ENCODE measurements at places on chromosomes 11 and 22.

DNA sequence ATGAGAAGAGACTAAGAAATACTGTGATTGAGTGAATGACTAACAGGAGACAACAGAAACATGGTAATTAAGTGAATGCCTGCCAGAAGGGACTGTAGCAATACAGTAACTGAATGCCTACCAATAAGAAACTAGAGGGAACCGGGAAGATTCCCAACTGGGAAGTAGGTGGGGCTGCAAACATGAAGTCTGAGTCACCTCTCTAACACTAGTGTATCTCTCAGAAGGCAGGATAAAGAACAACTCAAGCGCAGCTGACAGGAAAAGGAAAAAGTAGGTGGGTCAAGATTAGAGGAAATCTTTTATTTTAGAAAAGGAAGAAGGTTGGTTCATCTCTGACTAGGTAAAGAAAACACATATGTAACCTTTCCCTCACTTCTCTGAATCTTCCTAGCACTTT lies 14.0 kb downstream of the C11orf42 start:
- DNase-seq = no peak

DNA sequence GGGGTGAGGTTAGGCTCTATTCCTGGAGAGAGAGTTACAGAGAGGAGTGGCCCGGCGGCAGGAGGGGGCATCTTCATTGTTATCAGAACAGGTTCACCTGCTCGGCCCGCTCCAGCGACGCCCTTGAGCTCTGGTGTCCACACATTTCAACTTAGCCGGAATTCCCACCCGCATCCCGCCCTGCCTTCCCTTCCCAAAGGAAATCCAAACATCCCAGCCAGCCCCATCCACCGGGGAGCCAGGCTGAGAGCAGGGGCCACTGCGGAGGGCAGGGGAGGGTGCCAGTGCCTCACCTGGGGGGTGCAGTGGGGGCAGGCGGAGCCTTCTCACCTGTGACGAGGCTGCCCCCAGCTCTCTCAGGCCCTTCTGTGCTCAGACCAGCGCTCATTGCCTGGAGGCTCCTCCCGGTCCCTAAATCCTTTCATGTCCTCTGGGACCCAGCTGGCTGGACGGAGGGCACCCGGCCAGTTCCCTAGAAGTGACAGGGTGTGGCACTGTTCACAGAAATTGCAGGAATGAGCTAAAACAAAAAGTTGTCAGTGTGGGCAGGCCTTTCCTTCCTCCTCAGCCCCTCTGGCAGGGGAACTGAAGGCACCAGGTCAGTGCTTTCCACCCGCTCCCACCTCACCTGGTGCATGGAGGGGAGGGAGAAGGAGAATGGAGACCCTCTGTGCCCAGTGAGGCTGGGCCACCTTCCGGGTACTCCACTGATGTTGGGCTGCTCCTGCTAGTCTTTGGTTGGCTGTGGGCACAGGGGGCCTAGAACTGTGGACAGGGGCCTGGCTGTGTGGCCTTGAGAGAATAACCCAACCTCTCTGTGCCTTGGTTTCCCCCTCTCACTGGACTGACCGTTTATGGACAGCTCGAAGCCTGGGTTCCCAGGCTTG lies 2.2 kb upstream of the MRGPRG start:
- DNase-seq = no peak

- DNase-seq = no peak
Measured at GRCh38 chr11:116421529-116422185, 351.1 kb downstream of the BUD13 start.

- DNase-seq = no peak
Measured at GRCh38 chr11:30788849-30789248, 202.7 kb upstream of the MPPED2 start.

Measured in T-helper 22 cell (primary cell).